ENCODE measurements at places on chromosomes 4 and X. TPM values are rescaled to one million over a fixed set of nuclear protein-coding genes. Genes with fewer than 3 reads are reported as not detected.

- no peak for DNase-seq
Observed at GRCh38 chrX:120136840-120137239, 21.1 kb upstream of the RHOXF1 start.

GRCh38 chrX:153521034-153521433, 3.6 kb downstream of the ATP2B3 start:
- DNase-seq: no peak

GRCh38 chr4:73185903-73186302, 72.7 kb downstream of the ANKRD17 start:
- no peak for DNase-seq

The TIGD2 gene
- 10.9 TPM for total RNA-seq

DNA sequence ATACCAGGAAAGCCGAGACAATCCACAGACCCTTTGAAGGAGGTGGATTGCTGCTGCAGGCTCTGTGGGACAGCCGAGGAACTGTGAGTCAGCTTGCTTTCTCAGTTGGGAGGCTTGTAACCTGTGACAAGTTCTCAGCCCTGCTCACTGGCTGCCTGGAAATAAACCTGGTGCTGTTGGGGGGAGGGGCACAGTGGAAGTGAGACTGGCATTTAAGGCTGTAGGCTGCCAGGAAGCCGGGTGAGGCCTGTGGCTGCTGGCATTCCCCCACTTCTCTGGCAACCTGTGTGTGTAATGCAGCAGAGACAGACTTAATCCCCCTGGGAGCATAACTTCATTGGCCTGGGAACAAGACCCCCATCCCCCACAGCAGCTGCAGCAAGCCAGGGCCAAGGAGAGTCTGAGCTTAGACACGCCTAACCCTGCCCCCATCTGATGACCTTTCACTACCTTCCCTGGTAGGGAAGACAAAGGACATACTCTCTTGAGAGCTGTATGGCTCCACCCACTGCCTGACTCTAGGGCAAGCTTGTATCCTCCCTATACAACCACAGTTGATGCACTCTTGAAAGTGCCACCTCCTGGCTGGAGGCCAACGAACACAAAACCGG, 64.1 kb downstream of the ALPK1 start:
- no peak for DNase-seq

The PRDX4 gene
- 60.6 TPM for total RNA-seq

- DNase-seq: no peak
Observed at GRCh38 chr4:95541889-95542607, 6.7 kb downstream of the UNC5C start.

GRCh38 chrX:122866532-122866931, 317.5 kb upstream of the GRIA3 start:
- DNase-seq: no peak

The S100P gene
- total RNA-seq: 837 TPM

DNA sequence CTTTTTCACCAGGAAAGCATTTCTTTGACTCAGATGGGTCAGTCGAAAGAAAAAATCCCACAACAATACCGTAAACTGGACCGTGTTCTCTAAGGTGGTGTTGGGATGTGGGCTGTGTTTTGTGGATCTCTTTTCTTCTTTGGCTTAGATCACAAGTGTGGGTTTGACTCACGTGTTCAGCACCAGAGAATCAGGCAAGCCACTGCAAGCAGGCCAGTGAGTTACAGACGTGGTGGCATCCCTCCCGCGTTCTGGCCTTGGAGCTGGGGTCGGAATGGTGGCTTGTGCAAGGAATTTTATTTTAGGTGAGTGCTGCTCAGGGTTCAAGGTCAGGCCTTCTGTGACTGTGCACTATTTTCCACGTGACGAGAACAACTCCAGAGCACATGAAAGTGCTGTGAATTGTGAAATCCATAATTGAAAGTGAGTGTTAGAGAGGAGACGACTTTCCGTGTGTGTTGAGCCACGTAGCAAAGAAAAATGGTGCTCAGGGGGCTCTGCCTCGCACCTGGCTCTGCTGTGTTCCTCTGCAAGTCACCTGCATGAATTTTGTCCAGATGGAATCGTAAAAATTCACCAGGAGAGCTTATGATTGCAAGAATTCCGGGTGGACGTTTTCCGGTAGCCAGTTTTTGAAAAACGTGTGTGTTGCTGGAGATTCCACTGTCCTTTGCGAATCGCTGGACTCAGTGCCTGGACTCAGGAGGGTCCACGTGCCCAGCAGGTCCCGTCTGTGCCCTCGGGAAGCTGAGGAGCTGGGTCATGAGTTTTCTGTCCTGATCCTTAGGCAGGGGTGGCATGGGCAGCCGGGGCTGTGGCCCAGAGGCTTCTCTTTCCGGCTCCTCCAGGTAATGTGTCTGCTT, 33.6 kb upstream of the HGFAC start:
- no peak for DNase-seq

The SPATA4 gene
- 1.1 TPM for total RNA-seq

The MAGEA2 gene
- total RNA-seq: 18.7 TPM

The WDR17 gene
- total RNA-seq: 2.2 TPM

All from PC-9 (cell line).